ENCODE measurements at places on chromosomes 3 and 15.

DNA sequence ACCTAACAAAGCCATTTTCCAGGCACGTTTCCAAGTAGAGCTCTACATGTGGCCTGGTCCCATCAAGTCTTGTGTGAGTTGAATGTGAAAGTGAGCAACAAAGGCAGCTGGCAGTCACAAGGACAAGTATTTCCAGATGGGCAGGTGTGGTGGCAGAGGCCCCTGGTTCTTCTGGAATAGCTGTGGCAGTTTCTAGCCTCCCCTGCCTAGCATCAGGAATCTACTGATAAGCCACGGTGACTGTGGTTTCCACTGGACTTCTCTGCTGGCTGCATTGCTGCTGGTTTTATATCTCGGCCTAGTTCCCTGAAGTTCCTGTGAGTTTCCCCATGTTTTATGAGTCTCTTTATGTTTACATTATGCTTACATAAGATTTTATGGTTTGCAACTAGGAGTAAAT is 117.7 kb downstream of the GOLIM4 start:
- DNase-seq: no peak

- no peak for DNase-seq
Measured at GRCh38 chr3:157059661-157060060, 100.3 kb downstream of the CCNL1 start.

DNA sequence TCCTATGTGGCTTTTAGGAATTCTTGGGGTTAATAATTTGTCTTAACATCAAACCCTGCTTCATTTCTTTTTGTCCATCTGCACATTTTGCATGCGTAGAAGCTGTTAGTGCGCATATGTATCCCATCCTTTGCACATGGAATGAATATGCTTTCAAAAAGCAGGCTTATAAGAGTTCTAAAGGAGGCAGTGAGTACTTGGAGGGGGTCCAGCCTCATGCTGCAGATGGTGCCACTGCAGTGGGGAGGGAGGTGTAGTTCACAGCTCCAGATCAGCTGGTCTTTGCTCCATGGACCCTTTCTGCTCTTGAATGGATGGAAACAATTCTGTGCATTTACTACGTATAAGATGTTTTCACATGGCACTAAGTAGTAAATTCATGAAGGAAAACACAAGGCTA is 20.7 kb upstream of the SSR3 start:
- no peak for DNase-seq

- DNase-seq: no peak
Measured at GRCh38 chr3:62332835-62333244, 40.5 kb downstream of the FEZF2 start.

DNA sequence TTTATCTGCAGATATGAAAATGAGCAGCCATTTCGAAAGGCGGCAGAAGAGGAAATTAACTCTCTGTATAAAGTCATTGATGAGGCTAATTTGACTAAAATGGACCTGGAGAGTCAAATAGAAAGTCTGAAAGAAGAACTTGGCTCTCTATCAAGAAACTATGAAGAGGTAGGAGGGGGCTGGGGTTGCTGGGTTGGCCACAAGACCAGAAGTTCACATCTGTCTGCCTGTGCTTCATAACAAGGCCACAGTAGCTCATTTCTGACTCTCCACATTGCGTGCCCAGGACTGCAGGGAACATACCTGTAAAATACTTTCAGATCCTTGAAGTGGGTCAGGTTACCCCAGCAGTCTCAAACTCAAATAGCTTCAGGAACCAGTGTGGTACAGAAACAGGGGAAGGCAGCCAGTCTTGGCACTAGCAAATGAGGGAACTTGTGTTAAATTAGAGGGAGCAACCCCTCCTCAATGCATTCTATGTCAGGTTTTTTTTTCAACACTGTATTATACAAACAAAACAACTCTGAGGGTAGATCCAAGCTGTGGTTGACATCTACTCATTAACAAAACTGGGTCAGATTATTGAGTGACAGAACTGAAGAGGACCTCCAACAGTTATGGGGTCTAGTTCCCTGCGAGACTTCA is 48.7 kb downstream of the BFSP2 start:
- no peak for DNase-seq

GRCh38 chr3:177946936-177947335 is 589.3 kb upstream of the KCNMB2 start:
- no peak for DNase-seq
